KG1 (cell line): ENCODE measurements at places on chromosomes 5 and 9.

- DNase-seq: peak; percentile 25
These were observed 16.8 kb upstream of the PHYKPL start for GRCh38 chr5:178249191-178249989.

GRCh38 chr9:90088856-90089255 lies 484.0 kb downstream of the GADD45G start:
- DNase-seq: no peak

GRCh38 chr9:83304686-83305085 lies 233.5 kb downstream of the FRMD3 start:
- no peak for DNase-seq

DNA sequence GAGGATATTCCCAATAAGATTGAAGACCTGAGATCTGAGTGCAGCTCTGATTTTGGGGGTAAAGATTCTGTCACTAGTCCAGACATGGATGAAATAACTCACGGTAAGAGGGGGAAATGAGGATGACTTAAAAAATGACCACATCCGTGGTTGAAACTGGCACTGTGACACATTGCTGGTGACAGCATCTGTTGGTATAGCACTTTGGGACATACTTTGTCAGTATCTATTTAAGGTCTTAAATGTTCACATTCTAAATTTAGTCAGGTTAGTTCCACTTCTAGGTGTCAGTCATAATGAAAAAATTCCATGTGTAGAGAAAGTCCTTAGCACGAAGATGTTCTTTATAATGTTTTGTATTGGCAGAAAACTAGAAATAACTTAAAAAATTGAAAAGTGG lies 70.9 kb downstream of the GAPVD1 start:
- DNase-seq: no peak

DNA sequence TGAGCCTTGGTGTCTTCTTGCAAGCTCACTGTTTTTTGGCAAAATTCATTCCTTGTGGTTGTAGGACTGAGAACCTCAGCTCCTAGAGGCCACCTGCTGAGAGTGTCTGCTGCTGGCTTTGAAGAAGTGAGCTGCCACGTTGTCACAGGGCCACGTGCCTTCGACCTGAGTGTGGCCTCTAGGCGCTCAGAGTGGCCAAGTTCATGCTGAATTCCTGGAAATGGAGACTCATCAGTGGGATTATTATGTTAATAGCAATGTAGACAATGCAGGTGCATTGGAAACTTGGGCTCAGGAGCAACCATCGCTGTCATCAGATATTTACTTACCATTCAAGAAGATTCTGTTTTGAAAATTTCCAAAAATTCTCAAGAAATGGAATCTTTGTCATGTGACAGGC lies 52.5 kb downstream of the GALNT12 start:
- DNase-seq: no peak

DNA sequence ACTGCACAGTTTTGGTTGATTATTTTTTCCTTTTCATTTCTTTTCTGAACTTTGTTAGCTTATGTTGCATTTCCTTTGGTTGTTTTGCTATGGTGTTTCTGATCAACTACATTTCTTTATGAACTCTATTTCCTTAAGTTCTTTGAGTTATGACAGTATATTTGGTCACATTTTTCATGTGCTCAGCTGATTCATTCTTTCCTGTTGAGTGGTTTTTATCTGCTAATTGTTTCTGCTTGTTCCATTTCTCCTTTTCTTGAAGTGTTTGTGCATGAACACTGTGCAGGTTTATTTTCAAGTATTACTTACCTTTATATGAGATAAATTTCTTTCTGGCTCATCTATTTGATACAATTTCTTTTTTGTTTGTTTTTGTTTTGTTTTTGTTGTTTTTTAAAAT lies 50.9 kb upstream of the MACIR start:
- no peak for DNase-seq

- DNase-seq: no peak
These were observed 3.9 kb upstream of the GHR start for GRCh38 chr5:42419294-42419693.
